Cerebellum (tissue), 4 donors: ENCODE measurements at places on chromosomes 6 and 20.

DNA sequence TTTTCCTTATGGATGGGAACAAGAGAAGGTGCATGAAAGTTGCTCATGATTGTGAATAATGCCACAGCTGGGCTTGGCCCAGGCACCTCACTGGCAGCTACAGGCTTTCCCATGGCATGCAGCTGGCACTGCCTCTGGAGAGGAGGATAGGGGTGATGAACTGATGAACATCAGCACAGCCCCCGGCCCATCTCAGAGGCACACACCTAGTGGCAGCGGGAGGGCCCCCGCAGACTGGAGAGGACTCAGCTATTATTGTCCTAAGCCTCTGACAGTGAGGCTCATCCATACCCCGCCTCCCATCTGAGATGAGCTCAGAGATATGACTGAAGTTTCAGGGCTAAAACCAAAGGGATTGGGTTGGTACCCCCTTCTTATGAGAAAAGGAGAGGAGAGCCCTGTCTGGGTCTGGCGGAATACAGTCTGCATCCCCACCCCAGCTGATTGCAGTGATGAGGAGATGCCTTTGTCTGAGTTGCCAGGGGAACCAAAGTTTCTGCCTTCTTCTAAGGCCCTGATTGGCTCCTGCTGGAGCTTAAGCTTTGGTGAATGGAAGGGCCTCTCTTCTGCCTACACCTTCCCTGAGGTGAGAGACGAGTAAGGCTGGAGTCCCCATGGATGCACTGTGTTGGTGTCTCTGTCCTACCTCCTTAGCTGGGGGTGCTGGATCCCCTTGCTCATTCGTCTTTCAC is 27.6 kb upstream of the EPB41L1 start:
- no peak for DNase-seq

DNA sequence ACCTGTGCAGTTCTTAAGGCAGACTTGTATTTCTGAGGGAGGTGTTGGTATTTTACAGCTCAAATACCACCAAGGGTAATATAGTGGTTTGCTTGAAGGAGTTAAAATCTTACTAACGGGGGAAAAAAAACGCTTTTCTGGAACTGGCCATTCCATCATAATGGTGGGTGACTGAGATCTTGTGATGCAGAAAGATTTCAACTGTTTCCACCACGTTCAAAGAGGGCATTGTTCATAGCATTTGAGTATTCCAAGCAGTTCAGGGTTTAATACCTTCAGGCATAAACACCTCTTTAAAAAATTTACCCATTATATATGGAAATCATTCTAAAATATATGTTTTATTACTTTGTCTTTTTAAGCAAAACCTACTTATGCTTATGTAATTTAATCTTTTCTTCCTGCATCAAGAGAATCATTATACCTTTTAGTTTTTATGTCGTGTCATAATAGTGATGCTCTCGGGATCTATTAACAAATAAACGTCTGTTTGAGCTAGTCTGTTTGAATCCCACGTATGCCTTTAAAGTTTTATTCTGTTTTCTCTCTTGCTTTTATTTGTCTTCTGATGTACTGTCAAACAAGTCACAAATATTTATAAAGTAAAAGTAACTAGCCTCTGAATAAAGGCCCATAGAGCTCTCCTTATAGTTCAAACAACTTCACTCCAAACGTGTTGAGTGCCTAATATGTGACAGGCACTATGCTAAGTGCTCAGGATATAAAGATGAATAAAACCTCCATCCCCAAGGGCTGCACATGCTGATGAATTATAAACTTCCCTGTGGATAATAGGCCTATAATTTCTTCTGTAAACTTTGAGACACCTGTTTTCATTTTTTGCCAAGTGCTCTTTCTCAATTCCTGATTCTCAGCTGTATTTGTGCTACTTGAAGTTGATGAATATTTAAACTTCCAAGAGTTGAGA is 298.8 kb upstream of the FERMT1 start:
- DNase-seq: no peak

GRCh38 chr6:106113256-106113959 is 27.3 kb downstream of the PRDM1 start:
- DNase-seq: no peak

DNA sequence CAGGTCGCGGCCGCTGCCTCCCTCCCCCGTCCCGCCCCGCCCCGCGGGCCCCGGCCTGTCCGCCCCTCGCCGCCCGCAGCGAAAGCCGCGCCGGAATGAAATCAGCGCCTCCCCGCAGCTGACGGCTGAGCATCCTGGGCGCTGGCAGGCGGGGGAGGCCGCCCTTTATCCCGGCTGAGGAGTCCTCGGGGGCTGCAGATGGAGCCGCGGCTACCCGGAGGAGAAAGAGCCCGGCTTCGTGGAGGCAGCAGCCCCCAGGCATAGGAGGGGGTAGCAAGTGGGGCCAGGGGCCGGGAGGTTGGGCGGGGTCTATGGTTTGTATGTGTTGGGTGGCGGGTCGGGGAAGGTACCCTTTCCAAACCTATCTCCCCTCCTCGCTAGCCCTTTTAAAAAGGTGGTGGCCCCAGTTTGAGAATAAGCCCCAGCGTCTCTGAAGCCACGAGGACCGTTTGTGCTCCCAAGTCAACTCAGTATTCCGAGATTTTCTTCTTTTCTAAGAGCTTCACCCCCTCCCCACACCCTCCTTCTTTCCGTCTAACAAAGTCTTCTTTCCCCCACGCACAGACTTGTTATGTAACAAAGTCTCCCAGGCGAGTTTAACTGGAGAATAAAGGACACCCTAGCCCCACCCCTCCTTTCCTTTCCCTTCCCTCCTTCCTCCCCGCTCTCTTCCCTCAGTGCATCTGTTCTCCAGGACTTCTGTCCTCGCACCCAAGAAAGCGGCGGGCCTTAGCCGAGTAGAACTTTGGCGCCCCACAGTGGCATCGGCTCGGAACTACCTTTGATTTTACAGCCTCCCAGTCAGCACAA is 11.0 kb downstream of the POU3F2 start:
- DNase-seq: peak; percentile 74

DNA sequence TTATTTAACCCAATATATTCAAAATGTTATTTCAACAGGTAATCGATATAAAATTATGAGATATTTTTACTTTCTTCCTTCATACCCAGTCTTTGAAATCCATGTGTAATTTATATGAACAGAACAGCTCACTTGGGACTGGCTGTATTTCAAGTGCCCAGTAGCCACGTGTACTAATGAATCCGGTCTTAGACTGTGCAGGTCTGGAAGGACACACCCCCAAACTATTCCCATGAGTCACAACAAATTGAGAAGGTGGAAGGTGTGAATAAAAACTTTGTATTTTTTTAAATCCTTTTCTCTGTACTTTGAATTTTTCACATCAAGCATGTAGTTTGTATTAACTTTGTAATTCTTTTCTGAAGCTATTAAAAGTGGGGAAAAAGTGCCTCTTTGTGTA is 2.8 kb downstream of the UNC5CL start:
- DNase-seq: no peak

DNA sequence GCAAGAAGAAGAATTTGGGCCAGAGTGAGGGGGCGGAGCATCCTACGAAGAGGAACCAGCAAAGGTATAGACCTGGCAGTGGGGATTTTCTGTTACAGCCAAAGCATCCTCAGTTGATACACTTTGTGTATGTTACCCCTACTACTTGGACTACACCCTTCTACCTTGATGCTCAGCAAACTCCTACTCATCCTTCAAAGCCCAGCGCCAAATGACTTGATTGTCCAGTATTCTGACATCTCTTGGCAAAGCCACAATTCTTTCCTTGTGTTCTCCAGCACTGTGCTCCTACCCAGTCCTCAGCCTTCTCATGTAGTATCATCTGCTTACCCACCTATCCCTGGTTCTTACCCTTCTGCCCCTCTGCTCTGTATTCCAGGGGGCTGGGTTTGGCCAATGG is 21.7 kb upstream of the CTNNBL1 start:
- no peak for DNase-seq

DNA sequence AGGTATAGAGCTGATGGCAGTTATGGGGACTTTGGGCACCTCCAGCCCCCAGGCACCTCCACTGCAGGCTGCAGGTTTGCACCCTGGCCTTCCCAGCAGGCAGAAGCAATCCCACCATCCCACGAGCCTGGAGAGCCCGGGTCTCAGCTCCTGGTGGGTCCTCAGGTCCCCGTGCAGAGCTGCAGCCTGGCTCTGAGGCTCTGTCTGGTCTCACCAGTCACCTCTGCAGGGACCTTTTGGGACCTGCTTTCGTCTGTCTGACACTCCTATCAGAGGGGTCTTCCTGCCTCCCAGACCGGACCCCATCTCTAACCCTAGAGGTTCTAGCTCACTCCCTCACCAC is 41.9 kb downstream of the FGD2 start:
- DNase-seq: no peak

DNA sequence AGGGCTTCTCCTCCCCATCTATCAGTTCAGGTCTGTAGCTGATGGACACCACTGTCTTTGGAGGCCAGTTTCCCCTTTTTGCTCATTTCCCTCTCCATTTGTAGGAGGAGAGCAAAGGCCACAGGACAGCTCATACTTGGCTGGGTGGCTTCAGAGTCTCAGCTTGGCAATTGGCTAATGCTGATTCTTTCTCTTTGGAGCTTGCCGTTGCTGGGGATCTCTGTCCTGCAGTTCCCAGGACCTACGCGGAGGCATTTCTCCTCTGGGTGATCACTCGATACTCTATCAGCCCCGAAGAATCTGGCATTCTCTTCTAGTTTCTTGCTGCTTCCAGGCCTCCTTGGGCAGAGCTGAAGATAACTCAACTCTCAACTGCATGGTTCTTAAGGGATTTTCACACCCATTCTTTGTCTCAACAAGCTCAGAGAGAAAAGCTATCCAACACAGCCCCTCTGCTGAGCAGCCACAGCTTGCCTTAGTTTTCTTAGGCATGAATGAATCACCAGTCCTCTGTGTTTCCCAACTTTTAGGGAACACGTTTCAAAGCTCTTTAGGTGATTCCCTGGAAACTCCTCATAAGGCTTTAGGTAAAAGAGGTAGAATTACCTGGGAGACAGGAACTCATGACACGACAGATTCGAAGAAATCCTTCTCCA is 19.2 kb upstream of the SSR1 start:
- DNase-seq: no peak

DNA sequence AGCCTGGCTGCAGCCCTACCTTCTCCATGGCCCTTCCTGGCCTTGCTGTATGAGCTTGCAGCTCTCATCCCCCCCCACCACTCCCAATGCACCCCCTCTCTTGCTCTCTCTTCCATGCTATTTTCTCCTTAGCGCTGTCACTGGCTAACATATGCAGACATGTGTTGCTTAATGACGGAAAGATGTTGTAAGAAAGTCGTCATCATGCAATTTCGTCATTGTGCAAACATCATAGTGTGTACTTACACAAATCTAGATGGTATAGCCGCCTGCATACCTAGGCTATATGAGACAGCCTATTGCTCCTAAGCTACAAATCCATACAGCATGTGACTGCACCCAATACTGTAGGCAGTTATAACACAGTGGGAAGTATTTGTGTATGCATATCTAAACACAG is 27.0 kb downstream of the ANGPT4 start:
- DNase-seq: no peak

DNA sequence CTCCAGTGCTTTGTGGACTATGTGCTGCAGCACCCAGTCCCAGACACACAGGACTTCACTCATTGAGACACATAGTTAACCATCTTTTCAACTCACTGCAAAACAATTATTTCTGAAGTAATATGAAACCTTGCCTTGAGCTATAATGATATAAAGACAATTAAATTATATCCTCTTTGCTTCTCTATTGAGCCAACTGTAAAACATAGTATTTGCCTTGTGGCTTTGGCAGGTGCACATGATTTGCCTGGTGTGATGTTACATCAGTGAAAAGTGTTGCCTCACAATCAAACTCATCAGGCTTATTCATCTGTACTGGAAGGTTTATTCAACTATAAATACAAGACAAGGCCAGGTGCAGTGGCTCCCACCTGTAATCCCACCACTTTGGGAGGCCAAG is 80.6 kb downstream of the NCOA7 start:
- no peak for DNase-seq

DNA sequence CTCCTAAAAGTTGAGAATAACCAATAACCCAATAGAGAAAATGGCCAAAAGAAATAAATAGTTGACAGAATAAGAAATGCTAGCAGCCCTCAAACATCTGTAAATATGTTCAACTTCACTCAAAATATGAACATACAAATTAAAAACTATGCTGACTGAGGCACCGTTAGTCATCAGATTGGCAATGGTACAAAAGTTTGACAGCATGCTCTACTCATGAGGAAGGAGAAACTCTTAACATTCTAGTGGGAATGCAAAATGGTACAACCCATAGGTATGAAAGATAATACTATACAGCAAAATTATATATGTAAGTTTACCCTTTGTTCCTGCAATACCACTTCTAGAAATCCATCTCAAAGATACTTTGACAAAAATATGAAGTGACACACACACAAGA is 1.6 kb upstream of the ZSCAN12 start:
- no peak for DNase-seq

DNA sequence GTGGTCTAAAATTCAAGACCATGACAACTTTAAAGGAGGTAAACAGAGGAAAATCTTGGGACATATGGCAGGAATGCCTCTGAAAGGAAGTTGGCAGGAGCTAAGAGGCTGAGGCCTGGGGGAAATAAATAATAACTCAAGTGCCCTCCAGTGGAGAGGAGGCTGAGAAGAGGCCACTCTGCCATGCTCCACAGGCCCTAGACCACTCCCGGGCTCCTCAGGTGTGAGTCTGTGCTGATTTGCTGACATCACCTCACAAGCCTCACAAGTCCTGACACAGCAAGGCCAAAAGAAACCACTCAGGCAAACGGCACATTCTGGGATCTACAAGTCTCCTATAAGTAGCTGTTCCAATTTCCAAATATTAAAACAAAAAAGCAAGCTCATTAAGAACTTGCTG is 91.0 kb upstream of the RIPOR2 start:
- DNase-seq: no peak

DNA sequence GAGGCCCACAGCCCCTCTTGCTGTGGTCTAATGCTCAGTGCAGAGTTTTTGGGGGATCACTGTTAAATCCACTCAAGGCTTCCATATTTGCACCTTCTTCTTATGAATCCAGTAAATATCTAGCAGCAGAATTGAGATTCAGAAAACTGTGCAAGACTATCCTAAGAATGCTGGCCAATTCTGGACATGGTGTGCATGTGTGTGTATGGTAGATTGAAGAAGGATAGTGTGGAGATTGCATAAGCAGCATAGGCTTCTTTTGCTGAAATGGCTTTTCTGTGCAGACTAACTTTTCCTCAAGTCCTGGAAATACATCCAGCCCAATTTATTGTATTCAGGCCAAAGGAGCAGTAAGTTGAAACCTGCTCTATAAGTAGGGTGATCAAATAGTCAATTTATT is 39.7 kb downstream of the FBXO9 start:
- no peak for DNase-seq

DNA sequence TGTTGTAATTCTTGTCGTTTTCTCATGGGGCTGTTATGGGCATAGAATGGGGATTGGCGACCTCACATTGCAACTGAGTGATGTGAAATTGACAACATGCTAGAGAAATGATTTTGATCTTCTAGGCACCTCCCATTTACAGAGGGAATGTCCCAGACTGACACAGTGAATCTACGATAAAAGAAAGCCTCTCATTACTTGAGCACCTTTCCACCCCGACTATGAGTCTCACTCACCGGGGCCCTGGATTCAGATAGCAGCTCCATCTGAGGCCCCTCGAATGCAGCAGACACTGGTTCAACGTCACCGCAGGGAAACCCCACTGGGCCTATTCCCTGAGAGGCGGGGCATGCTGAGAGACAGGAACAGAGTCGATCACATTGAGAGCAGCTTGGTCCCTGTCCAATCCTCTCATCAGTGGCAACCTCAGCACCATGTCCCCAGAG is 49.1 kb downstream of the NFATC2 start:
- DNase-seq: no peak
